Left lobe of liver (tissue), 2 donors: ENCODE measurements at places on chromosomes 2 and 18.

- DNase-seq = no peak
Observed at GRCh38 chr18:5508821-5509220, 35.0 kb downstream of the EPB41L3 start.

DNA sequence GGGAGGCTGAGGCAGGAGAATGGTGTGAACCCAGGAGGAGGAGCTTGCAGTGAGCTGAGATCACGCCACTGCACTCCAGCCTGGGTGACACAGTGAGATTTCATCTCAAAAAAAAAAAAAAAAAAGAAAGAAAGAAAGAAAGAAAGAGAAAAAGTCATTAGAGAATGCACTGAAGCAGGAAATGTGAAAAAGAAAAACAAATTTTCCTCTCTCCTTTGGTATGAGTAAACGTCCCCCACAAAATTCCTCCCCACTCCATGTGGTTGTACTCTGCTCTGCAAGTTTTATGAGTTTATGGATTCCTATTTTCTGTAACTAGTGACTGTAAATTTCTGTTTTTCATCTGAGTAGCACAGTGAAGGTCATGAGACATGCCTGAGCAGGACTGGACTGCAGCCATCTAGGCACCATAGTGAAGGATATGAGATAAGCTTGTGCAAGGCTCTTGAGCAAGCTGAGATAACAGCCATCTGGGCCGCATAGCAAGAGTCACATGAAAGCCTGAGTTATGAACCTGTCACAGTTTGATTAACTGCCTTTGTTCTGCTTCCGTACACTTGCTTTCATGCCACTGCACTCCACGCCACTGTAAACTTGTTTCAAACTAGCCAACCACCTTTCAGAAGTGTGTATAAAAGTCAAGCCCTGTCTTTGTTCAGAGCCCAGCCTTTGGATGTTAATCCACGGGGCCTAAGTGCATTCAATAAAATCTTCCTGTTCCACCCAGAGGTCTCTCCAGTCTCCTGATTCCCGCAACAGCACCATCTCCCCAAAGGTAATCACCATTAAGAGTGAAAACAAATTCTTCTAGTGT is 50.2 kb downstream of the SKA1 start:
- DNase-seq = no peak

DNA sequence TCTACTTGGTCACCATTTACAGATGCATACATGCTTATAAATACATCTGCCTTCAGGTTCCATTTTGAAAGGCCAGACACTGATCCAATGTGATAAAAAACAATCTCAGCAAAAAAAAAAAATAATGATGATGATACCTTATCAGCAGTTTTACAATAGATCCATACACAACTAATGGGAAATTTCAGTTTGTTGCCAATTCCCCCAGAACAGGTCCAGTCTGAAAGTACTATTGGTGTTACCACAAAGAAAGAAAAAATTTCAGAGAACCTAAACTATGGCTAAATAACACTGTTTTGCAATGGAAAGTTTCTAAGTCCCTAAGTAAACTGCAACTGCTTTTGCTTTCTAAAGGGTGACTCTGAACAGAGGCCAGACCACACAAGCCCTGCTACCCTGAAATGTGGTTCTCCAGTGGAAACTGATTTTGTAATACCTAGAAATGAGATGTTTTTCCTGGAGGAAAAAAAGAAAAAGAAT is 54.1 kb downstream of the LPIN2 start:
- DNase-seq = no peak

DNA sequence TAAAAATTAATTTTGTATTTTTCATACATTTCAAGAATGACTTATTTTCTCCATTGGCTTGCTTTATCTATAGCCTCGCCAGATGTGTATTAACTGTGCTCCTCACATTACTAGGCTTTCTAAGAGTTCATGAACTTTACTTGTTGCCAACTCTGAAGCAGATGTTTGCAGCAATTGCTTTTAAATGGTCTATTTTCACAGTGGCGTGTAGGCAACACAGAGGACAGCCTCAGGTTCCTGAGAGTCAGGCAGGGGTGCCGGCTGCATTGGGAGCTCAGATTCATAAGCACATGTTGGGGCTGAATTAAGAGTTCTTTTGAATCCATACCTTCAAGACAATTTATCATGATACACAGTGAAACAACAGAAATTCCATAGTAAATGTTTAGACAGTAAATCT is 179.2 kb upstream of the PXDN start:
- DNase-seq = no peak

DNA sequence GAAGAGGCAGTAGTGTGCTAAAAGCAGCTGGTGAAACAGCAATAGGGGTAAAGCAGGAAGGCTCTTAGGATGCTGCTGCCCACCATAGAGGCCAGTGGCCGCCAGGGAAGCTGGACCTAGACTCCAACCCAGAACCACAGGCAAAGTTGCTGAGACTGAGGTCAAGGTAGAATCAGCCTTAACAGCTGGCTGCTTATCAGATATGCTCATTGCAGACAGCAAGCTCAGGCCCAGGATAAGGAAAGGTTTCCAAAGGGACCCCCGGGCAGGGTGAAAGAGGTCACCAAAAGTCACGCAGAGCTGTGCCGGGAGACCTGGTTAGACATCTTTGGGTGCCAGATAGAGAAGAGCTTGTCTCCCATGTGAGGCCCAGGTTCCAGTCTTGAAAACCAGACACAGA is 42.9 kb upstream of the EPG5 start:
- DNase-seq = no peak

GRCh38 chr2:201402651-201403562 is 45.8 kb upstream of the FLACC1 start:
- DNase-seq = no peak

DNA sequence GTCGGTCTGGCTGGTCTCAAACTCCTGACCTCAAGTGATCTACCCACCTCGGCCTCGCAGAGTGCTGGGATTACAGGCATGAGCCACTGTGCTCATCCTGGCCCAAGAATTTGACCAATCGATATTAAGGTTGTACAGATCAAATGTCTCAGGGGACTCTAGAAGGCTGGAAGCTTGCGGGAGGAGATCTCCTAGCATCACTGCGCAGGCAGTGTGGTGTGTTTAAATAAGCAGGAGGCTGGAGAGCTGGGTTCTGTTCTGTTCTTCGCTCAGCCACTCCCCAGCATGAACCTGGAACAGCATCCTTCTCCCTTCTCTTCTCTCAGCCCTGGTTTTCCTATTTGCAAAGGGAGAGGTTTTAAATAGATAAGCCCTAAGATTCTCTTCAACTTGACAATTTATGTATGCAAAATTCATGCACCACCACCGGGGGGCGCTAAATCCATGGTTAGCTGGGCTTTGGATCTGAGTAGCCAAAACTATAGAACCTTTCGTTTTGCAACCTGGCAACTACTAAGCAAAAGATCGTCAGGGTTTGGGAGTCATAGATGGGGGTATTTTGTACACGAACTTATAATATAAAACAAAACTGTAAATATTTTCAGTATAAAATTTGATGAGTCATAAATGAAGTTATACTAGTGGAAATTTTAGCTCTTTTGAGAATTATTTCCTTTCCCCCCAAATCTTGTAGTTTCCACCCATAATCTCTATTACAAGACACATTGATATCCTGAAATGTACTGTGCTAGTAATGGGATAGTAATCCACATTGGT is 60.6 kb downstream of the SLC16A14 start:
- peak; percentile 83 for DNase-seq

- DNase-seq = no peak
Observed at GRCh38 chr2:86285571-86285970, 51.9 kb downstream of the REEP1 start.

GRCh38 chr2:54984476-54984875 is 65.8 kb downstream of the RTN4 start:
- DNase-seq = no peak

- no peak for DNase-seq
Observed at GRCh38 chr2:215161301-215161829, 22.9 kb upstream of the ABCA12 start.

- DNase-seq = no peak
Observed at GRCh38 chr2:46439582-46439981, 39.8 kb upstream of the TMEM247 start.

- no peak for DNase-seq
Observed at GRCh38 chr2:96408616-96409015, 73.0 kb downstream of the NCAPH start.

GRCh38 chr2:157192445-157193423 is 64.8 kb upstream of the GALNT5 start:
- no peak for DNase-seq

DNA sequence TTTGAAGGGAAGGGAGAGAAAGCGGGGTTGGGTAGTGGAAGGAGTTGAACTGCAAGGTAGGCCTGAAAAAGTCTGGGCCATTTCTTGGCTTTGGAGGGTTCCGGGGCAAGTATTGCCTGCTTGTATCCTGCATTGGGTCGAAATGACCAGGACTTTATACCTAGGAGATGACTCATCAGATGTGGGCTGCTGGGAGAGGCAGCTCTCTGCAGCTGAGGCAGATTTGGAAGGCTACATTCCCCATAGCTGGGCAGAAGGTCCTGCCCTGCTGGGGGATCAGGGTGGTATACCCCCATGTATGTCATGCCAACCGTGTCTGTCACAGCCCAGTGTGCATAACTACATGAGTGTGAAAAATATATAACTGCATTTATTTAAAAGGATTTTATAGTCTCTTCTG is 171.8 kb upstream of the SPRED2 start:
- DNase-seq = no peak

- DNase-seq = no peak
Observed at GRCh38 chr2:64857581-64858471, 131.4 kb upstream of the SLC1A4 start.

DNA sequence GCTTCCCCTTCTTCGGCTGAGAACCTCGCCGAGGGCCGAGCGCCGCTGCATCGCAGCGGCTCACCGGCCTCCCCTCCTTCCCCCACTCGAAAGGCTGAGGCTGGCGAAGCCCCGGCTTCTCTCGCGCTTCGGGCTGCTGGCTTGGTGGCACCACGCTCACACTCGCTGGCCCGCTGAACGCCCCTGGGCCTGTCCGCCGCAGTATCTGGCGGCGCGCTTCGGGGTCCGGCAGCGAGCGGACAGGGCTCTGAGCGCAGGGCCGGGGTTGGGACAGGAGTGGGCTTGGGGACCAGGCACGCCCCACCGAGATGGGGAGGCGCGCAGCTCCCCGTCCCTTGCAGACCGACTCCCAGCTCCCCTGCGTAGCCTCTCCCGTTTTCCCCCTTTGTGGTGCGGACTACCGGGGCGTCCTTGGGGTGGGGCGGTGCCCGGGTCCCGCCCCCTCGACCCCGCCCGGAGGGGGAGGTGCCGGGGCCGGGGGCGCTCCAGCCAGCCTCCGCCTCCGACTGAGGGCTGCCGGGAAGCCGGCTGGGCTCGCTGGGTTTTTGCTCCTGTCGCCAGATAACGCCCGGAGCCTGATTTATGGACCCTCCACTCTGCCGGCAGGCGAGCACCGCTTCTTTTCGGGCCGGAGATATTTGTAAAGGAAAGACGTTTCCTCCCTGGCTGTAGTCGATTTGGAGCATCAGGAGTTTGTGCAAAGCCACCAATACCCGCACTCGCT is 3.8 kb downstream of the GBX2 start:
- no peak for DNase-seq

GRCh38 chr2:69509011-69509749 is 71.9 kb upstream of the NFU1 start:
- no peak for DNase-seq

DNA sequence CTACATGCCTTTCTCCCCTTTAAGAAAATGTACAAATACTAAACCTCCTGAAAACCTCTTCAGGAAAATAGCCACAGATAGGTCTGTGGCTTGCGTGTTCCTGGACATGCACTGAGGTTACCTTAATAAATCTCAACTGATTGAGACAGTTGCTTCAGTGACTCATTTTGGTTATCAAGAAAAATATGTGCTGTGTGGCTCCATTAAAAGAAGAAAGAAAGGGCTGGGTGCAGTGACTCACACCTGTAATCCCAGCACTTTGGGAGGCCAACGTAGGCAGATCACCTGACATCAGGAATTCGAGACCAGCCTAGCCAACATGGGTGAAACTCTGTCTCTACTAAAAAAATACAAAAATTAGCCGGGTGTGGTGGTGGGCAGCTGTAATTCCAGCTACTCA is 27.1 kb downstream of the CREG2 start:
- no peak for DNase-seq

DNA sequence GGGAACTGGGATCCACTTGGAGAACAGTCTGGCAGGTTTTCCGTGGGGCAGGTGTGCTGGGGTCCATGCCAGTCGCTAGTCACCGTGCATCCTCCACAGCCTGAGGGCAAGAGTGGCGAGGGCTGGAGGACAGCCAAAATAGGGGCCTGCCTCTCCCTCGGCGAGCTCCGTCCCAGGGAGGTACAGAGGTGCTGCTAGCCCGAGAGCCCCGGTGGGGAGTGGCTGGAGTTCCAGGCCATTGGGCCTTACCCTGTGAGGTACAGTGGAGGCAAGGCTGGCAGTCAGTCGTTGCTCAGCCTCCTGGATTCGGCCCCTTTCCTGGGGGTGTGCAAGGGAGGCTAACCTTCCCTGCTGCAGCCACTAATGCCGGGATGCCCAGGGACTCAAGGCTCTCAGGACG is 406.6 kb downstream of the CMPK2 start:
- DNase-seq = no peak

GRCh38 chr2:183881978-183882377 is 716.4 kb upstream of the ZNF804A start:
- no peak for DNase-seq

- DNase-seq = no peak
Observed at GRCh38 chr18:61922435-61922834, 29.6 kb upstream of the RNF152 start.

- DNase-seq = no peak
Observed at GRCh38 chr2:9844576-9844975, 1.3 kb downstream of the TAF1B start.

GRCh38 chr2:2569836-2570235 is 238.8 kb upstream of the MYT1L start:
- no peak for DNase-seq

DNA sequence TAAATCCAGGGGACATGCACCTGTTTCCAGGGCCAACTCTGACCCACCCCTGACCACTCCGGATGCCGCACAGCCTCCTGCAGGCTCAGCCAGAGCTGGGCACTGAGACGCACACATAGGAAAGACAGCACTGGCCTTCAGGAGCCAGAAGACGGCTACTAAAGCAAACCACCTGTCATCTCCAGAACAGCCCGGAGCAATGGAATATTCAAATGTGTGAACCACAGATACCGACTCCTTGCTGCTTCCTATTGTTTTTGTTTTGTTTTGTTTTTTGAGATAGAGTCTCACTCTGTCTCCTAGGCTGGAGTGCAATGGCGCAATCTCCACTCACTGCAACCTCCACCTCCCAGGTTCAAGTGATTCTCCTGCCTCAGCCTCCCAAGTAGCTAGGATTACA is 94.0 kb downstream of the LAMA1 start:
- DNase-seq = no peak

- DNase-seq = no peak
Observed at GRCh38 chr2:107064750-107065149, 178.8 kb upstream of the ST6GAL2 start.
